Stimulated activated naive CD4-positive, alpha-beta T cell (primary cell): ENCODE measurements at places on chromosomes 11 and 22.
A peak's percentile ranks its signal among the peaks of the same experiment; 100 is the strongest.

GRCh38 chr11:72468289-72468688, 34.0 kb upstream of the CLPB start:
- DNase-seq = no peak

DNA sequence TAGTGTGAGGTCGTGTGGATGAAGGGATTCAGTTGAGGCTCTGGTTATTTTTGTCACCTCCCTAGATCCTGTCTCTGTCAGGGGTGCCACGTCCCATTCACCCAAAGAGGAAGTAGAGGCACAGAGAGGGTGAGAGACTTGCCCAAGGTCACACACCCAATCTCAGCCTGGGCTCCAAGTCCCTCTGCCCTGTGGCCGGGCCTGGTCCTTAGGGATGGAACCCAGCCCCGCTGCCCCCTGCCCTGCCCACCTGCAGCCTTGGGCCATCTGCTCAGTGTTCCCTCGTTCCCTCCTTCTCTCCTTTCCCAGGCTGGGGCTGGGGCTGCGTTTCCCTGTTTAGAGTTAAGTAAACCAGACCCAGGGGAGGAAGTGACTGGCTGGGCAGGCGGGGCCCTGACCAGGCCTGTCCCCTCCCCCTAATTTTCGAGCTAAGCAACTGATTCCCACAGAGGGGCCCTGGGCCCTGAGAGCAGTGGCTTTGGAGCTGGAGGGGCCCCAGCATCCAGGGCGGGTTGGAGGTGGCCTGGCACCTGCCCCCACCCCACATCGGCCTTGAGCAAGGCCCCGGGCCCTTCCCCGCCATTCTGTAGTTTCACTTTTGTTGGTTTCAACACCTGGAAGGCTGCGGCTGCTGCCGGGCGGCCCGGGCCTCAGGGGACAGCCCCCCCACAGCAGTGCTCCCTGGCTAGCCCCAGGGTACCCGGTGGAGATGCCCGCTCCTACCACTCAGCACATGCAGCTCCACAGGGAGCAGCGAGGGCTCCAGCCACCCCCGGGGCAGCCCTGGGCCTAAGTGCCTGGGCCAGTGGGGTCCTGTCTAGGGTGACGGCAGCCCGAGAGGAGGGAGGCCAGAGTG, 1.5 kb downstream of the TCIRG1 start:
- peak; percentile 47 for DNase-seq

GRCh38 chr11:28123151-28123581, 15.0 kb downstream of the METTL15 start:
- no peak for DNase-seq

- no peak for DNase-seq
Observed at GRCh38 chr11:94922321-94923003, 50.9 kb downstream of the CWC15 start.

DNA sequence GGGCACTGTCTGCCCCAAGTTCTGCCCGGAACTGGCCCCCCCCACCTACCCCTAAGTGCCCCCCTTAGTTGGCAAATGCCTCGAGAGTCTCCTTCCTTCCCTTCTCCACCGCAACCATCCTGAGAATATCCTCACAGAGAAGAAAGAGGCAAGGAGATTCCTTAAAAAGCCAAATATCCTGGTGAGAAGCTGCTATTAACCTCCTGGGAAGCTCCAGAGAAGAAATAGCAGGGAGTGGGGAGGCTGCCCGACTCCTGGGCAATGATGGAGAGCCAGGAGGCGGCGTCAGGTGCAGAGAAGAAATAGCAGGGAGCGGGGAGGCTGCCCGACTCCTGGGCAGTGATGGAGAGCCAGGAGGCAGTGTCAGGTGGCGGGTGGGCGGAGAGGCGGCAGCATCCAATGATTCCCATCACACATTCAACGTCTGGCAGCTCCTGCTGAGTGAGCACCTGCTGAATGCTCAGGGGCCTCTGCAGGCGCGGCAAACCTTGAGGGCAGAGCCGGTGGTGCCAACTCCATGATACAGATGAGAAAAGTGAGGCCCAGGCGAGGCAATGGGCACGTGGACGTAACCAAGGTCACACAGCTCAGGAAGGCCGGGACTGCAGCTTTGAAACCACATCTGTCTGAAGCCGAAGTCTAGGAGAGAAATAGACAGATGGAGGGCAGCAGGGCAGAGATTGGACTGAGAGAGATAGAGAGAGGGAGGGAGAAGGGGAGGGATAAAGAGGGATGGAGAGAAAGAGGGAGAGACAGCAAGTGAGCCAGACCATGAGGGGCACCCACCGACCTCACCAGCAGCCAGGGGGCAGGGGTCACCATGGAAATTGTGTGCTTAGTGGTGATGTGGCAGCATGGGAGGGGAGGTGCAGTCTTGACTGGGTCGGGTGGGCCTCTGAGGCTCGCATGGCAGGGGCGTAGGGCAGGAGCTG, 58.3 kb downstream of the CYTH4 start:
- no peak for DNase-seq

DNA sequence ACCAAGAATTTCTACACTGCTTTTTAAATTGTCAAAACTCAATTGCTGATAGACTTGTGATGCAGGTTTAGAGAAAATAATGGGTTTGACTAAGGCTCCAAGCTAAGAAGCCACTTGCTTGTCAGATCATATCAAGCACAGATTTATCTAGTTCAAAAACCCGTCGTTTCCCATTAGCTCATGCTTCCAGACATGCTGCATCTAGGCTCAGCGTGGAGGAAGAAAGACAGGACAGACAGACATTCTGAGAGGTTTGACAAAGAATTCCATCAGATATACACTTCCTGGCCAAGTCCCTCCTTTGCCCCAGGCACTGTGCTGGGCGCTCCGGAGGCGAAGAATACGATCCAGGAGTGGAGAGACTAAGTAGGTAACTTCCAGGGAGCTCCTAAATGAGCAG, 76.8 kb downstream of the KCNC1 start:
- DNase-seq = no peak

DNA sequence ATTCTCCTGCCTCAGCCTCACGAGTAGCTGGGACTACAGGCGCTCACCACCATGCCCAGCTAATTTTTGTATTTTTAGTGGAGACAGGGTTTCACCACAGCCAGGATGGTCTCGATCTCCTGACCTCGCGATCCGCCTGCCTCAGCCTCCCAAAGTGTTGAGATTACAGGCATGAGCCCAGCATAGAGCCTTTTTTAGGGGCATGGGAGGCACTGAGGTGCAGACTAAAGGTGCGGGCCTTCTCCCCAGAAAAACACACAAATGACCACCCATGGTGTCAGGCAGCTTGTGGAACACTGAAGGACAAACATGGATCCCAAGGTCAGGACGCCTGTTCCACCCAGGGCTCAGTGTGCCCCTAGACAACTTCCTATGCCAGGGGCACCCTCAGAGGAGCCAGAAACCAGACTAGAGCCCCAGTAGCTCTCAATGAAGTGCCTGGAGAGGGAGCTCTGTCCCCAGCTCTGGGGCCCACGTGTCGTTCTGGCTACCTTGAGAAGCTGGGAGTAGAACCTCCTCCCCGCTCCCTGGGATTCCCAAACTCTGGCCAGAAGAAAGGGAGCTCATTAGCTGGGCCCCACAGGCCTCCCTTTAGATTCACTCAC, 21.2 kb upstream of the CD5 start:
- no peak for DNase-seq

DNA sequence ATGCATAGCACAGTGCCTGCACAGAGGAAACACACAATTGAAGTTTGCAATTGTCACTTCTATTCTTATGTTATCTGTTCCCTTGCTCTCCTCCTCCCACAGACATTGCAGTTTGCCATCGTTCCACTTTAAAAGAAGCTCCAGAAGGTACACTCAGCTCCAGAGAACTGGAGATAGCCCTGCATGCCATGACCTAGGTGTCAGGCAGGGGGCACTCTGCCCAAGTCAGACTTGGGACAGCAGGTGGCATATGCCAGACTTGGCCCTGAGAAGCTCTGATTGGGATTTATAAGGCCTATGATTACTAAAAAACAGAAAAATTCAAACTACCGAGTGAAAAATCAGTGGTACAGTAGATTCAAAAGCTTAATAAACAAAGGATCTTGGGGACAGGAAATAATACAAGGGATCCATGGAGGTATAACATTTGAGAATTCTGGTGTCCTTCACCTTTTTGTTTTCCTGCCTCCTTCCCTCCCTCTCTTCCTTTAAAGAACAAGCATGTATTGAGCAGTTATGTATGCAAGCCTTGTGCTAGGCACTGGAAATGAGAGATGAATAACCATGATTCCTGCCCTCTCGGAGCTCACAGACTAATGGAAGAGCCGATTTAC, 40.0 kb downstream of the TENM4 start:
- DNase-seq = no peak

DNA sequence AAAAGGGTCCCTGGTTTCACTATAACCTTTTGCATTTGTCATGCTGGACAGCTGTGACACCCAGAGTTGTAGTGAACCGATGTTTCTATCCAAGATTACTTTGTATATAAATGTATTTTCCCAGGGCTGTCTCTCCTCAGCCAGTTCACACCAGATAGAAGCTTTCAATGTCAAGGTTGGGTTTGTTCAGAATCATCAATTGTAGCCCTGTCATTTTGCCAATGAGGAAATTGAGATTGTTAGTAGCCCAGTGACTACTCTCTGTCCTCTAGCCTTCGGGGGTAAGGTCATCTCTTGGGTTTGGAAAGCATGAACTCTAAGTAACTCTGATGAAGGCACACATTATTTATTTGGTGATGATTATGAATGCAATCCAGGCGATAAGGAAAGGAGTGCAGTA, 165.6 kb downstream of the DBX1 start:
- DNase-seq = no peak

DNA sequence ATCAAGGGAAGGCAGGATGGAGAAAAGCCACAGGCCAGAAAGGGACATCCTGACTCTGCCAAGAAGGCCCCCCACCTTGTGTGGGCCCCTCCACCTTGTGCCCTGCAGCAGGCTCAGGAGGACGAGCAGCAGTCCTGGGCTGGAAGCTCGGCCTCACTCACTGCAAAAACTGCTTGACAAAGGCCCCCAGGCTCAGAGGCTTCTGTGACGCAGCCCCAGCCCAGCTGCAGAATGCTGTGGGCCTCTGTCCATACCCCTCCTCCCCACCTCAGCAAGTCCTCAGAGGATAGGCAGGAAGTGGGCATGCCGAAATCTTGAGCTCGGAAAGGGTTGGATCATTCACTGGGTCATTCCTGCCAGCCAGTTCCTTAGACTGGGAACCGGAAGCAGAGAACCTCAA, 61.9 kb downstream of the NRXN2 start:
- DNase-seq = no peak

DNA sequence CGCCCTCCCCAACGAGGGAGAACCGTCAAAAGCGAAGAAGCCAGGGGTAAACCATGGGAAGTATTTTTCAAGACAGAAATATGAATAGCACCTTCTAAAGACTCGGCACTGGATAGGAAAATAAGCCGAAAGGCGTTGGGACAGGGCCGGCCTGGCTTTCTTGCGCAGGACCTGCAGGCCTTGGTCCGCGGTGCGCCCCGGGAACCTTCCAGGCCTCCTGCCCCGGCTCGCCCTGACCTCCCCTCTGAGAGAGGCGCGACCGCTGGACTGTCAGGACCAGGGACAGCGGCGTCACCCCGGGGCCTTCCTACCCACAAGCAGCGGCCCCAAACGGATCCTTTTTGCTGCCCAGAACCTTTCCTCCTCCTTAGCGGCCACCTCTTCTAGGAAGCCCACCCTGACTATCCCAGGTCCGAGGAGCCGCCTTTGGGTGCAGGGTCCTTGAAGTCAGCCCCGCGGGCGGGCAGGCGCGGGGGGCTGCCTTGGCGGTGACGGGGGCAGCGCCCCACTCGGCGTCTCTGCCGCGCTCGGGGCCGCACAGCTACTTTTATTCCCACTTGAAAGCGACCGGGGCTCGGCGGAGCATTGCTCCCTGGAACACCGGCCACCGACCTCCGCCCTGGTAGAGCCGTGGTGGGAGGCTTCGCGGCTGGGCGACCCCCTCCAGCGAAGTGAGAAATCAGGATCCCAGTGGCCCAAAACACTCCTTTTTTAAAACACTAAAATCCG, 650 bp upstream of the MAPK11 start:
- DNase-seq = peak; percentile 78

DNA sequence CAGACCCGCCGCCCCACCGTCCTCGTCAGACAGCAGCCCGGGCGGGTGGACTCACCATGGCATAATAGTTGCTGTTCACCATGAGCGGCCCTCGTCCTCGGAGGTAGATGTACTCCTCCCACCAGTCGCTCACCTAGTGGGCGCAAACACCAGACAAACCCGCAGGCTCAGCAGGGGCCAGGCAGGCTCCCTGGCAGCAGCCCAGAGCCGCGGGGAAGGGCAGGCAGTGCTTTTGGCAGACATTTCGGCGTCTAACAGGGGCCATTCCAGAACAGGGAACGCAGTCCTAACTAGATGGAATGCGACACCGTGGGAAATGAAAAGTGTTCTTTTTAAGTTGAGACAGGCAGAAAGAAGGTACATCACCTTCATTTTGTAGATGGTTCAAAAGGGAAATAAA, 44.9 kb downstream of the CPT1A start:
- no peak for DNase-seq

GRCh38 chr11:85724748-85725465, 38.9 kb upstream of the CCDC89 start:
- no peak for DNase-seq

- DNase-seq = no peak
Observed at GRCh38 chr22:39943337-39943736, 16.9 kb upstream of the TMA7B start.

GRCh38 chr11:4191031-4191571, 96.5 kb downstream of the RRM1 start:
- DNase-seq = no peak

DNA sequence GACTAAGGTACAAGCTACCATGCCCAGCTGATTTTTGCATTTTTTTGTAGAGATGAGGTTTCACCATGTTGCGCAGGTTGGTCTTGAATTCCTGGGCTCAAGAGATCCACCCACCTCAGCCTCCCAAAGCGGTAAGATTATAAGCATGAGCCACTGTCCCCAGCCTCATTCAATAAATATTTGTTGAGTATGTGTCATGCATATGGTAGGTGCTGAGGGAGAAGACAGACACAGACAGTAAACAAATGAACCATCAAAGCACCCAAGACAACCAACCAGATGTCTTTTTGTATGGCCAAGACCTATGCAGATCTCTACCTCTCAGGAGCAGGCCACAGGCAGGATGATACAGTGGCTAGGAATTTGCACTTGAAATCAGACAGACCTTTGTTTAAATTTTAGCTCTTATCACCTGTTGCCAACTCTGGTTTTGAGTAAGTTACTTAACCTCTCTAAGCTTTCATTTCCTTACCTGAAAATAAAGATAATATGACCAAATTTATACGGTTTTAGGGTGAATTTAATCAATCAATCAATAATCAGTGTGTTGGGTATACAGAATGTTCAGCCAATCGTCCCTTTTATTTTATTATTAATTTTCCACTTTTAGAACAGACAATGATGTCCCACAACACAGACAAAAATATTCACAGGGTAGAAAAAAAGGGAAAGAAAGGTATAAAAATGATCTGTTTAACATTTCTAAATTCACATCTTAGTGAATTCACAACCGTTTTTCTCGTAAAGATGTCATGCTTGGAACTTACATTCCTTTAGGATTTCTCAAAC, 128.2 kb downstream of the SGSM3 start:
- no peak for DNase-seq
